ENCODE measurements at places on chromosomes 5 and 9. TPM values are rescaled to one million over a fixed set of nuclear protein-coding genes. Genes with fewer than 3 reads are reported as not detected.

NRARP gene
- total RNA-seq: 6.3 TPM

GPR151 gene
- total RNA-seq: not detected

IFNA1 gene
- total RNA-seq: not detected

PCDHAC1 gene
- 1.5 TPM for total RNA-seq

ARSI gene
- 16.8 TPM for total RNA-seq

MED7 gene
- total RNA-seq: 20.3 TPM

PPP3R2 gene
- total RNA-seq: 0.21 TPM

STPG3 gene
- total RNA-seq: not detected

RAPGEF6 gene
- total RNA-seq: 58.8 TPM

RELL2 gene
- total RNA-seq: 0.53 TPM

G3BP1 gene
- total RNA-seq: 128 TPM

CEL gene
- 0.95 TPM for total RNA-seq

IRGM gene
- total RNA-seq: not detected

SLC6A3 gene
- not detected for total RNA-seq

OLFML2A gene
- 40.2 TPM for total RNA-seq

GABRG2 gene
- 0.63 TPM for total RNA-seq

ANKDD1B gene
- 10.3 TPM for total RNA-seq

IRX1 gene
- total RNA-seq: 0.85 TPM

LOX gene
- total RNA-seq: 158 TPM

MEGF9 gene
- total RNA-seq: 18.3 TPM

POLR3G gene
- total RNA-seq: 4.0 TPM

C9orf153 gene
- total RNA-seq: 3.0 TPM

CKMT2 gene
- total RNA-seq: 6.9 TPM

ZMAT2 gene
- 25.9 TPM for total RNA-seq

CARD6 gene
- total RNA-seq: 6.0 TPM

GARIN3 gene
- total RNA-seq: not detected

ITGA2 gene
- 21.1 TPM for total RNA-seq

PRLR gene
- total RNA-seq: 9.7 TPM

WNT8A gene
- total RNA-seq: not detected

HTR1A gene
- total RNA-seq: not detected

GPR150 gene
- total RNA-seq: not detected
